ENCODE measurements at places on chromosomes 13 and 19. TPM values are rescaled to one million over a fixed set of nuclear protein-coding genes. Genes with fewer than 3 reads are reported as not detected.

GRCh38 chr13:94707400-94708021, 4.8 kb downstream of the SOX21 start:
- no peak for DNase-seq

EFNA2 gene
- not detected for total RNA-seq

DNA sequence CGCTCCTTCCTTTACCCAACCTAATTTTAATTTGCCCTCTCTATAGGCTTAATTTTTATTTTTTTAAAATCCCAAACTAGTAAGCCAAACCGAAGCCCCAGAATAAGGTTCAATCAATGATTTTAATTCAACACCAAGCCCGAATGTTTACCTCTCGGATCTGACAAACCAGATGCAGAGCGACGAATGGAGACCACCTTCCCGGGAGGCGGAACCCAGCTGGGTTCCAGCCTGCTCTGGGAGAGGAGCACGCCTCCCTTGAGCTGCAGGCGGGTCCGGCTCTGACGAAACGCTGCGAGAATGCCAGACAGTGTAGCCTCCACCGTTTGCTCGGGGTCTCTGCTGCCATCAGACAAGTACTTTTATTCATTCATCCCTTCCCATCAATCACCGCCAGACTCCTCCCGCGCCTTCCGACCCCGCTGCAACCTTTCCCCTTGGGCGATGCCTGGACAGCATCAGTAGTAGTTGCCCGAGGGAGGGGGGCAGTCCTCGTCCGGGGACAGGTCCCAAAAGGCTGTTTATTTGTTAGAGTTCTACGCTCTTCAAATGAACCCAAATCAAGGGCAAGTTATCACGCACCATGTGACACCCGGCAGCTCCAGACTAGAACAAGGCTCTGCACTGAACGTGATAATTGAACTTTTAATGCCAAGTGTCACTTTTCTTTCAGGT, 752 bp upstream of the EDNRB start:
- DNase-seq = peak; percentile 61

GRCh38 chr13:67351909-67352308, 121.8 kb upstream of the PCDH9 start:
- no peak for DNase-seq

DNA sequence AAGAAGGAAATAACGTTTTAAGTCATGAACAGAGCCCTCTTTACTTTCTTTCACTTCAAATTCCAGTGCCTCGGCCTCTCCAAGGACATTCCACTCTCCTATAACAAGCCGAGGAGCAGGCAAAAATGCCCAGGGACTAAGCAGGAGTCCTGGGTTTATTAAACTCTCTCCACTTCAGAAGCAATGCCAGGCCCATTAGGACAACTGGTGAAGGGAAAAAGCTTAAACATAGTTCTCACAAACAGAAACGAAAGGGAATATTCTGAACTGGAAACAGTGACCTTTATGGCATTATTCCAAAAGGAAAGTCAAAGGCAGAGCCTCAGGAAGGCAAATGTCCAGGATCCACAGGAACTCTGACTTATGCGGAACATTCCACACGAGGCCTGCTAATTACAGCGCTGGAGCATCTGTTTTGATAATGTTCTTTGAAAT, 30.9 kb upstream of the MED4 start:
- peak; percentile 71 for DNase-seq

DNA sequence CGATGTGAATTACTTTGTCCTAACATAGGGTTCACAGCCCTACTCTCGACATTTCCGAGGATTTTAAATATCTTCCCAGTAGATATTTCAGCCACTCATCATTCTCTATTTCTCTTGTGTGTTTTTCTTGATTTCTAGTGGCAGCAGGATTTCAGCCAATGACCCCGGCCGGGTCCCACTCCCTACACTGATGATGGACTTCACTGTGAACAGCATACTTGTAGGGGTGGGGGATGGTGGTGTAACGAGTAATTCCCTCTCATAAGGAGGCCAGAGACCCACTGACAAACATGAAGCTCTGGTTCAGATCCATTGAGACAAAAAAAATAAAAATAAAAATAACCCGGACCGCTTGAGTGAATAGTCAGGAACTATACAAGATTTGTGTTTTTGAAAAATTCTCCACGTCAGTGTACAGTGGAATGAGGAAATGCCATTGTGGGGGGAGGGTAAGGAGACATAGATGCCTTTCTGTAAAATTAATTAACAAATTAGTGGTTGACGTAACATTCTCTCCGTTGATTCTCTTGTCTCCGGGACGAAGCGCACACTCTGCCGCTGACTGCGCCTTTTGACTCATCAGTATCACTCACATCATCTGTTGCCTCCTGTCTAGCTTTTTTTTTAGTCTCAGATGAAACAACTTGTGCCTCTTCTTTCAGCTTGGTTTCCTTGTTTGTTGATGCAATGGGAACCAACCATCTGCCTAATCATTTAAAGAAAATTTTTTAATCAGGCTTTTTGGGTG, 48.8 kb upstream of the IRS2 start:
- DNase-seq = no peak

- DNase-seq = peak; percentile 67
Measured at GRCh38 chr19:11673608-11674041, 65.1 kb downstream of the ZNF823 start.

KCNC3 gene
- 0.48 TPM for total RNA-seq

DNA sequence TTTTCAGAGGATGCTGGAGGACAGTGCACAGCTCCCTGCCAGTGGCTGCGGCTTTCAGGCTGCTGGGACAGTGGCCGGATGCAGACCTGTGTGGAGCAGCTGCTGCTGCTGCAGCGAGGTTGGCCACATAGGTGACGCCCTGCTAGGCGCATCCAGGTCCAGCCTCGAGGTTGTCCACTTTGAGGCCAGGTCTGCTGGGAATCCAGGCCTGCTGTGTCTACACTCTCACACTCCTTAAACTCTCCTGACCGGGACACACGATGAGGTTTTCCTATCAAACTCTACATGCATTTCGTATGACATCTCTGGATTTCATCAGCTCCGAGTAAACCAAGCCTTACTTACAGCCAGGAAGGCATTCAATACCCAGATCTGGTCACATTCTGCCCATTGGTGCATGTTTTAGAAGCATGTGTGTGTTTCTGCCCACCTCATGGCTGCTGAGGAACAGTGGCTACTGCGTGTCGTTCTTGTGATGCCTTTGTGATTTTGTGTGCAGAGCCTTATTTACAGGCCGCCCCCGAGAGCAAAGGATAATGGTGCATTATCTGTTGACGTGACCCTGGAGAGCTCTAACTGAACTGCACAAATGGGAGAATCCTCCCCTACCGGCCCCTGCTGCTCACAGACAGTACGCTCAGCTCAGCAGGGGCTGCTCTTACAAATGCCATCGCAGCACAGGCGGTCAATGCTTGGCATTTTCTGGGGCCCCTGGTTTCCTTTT, 12.3 kb upstream of the MCF2L start:
- peak; percentile 71 for DNase-seq

LRRC63 gene
- total RNA-seq = 0.72 TPM

TUBA3C gene
- not detected for total RNA-seq

DNA sequence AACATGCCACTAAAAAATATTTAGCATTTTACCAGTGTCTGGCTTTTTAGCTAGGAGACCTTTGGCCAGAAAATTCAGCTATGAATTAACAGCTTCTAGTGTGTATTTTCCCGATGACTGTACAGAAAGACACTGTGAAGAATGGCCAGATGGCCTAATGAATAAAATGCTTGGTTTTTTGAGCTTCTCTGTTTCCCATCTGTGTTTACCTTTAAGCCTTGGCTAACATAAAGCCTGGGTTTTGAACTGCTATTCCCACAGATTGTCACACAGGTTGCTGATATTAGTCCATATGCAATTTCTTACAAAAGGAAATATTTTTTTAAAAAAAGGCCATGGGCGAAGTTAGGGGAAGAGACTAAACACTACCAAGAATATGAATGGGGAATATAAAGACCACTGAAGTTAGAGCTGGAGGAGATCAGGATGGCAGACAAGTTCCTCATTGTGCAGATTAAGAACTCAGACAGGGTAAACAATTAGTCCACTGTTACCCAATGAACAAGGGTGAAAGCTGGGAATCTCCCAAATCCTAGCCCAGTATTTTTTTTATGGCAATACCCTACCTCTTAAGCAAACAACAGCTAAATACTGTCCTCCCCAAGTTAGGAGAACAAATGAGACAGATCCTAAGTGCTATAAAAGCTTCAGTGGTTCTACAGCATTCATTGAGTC, 95.1 kb downstream of the DCT start:
- DNase-seq = no peak

GRCh38 chr13:113667771-113668490, 912 bp downstream of the GRK1 start:
- DNase-seq = no peak

- DNase-seq = no peak
Measured at GRCh38 chr19:40241809-40242384, 15.4 kb upstream of the CCNP start.

GRCh38 chr19:10091895-10092641, 6.0 kb downstream of the SHFL start:
- DNase-seq = no peak

DNA sequence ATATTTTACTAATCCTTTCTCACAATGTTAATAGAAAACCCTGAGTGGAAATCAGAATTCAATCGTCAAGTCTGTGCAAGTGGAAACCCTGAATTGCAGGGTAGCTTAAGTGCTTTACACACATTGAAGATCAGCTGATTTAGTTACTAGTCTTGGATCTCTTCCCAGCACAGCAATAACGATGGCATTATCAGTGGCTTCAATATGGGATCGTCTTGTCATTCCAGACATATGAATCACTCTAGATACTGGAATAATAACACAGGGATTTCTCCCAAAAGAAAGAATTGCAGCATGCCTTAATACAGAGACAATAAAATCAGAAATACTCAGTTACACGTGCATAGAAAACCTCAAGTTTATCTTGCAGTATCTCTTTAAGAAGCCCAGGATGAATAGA, 12.6 kb upstream of the METTL21C start:
- peak; percentile 78 for DNase-seq

RNF225 gene
- total RNA-seq = 0.72 TPM

DNA sequence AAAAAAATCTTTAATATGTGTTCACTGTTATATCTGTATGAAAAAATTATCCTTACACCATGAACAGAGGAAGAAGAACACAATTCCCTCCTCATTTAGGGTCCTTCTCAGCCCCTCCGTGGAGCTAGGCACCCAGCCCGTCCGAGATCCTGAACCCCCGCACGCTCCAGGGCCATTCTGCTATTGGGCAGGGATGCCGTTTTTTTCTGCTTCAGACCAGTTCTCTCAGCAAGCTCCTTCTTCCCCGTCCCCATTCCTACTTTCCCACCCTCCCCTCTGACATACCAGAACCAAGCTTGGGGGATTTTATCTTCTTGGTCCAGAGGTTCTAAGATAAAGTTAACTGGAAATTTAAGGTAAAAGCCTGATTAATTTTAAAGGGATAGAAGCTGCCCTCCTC, 36.2 kb downstream of the ATP12A start:
- DNase-seq = no peak

GRCh38 chr19:15199661-15200552, 888 bp downstream of the NOTCH3 start:
- DNase-seq = peak; percentile 68

DNA sequence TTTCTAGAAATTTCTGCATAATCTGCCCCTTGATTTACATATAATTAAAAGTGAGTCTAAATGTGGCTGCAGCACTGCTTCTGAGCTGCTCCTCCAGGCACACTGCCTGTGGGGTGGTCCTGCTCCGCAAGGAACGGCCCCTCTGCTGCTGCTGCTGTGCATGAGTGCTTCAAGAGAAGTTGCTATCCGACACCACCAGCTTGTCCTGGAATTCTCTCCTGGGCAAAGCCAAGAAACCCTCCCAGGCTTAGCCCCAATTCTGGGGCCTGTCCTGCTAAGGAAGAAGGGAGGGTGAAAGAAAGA, 7.5 kb upstream of the PDCD5 start:
- no peak for DNase-seq

DNA sequence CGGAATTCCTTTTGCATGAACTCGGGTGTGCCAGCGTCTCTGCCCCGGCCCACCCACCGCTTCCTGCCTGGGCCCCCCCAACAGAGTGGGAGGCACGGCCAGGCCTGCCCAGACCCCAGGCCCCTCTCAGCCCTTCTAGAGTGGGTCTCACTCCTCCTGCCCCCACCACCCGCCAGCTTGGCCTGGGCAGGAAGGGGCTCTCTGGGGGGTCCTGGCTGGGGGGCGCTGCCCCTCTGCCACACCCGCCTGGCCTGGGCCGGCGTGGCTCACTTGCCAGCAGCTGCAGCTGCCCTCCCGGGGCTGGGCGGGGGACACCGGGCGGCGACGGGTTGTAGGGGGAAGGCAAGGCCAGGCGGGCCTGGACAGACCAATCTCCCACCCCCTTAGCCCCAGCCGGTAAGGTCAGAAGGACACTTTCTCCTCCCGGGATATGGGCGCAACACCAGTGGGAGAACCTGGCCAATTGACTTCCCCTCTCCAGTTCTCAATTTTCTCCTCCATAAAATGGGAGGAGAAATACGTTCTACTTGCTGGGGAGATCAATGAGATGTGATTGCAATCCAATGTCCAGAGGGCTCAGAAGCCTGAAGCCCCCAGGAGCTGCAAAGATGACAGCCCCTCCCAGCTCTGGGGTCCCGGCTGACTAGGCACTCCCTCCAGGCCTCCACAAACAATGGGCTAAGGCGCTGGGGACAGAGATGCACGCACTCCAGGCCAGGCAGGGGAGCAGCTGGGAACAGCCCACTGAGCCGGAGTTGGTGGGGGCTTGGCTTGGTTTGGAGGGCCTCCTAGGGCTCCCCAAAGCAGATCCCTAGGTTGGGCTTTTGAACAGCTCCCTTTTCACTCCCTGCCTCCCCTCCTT, 2.4 kb downstream of the CRLF1 start:
- DNase-seq = no peak

GRCh38 chr13:35478271-35479037, 2.0 kb upstream of the MAB21L1 start:
- DNase-seq = no peak

GRCh38 chr19:2867025-2867991, at the start of gene ZNF556:
Gene ZNF556 (plus strand): TSS chr19:2867335. CDS start chr19:2867422, 87 bp downstream.
- DNase-seq = no peak

Data from umbilical cord (tissue), 2 donors.